Stimulated activated CD4-positive, alpha-beta T cell treated with anti-CD3 and anti-CD28 coated beads, Interleukin-1b, Interleukin-23, amount 100 ng/mL, for 4 hours (primary cell): ENCODE measurements at places on chromosomes 5 and 9.

DNA sequence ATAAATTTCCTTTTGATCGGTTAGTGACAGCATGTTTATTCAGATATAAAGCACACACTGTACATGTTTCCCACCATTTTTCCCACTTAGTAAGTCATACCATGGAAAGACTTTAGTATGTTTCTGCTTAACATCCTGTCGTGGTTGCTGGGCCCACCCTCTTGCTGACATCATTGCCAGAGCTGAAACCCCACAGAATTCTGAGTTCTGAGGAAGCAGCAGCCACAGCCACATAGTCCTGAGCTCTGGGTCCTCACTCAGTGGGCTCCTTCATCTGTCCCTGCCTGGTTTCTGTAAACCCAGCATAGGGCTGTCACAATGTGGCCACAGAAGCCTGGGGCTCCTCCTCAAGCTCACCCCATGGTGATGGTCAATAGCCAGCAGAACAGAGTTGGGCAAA lies 441.5 kb downstream of the ENC1 start:
- no peak for DNase-seq

DNA sequence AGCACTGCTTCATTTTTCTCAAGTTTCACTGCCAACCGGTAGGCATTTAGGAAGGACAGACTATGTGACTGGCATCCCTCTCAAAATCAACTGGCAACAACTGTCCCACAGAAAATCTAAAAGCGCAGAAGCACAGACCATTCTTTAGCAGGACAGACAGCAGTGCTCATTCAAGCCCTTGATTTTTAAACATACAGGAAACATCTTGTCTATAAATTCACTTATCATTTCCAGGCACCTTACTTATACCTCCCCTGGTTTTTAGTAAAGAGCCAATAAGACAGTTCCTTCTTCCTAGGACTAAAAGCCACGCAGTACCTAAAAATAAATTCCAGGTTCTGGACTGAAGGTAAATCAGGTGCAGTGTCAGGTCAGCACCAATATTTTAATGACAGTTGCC lies 343.2 kb upstream of the WWC1 start:
- no peak for DNase-seq

DNA sequence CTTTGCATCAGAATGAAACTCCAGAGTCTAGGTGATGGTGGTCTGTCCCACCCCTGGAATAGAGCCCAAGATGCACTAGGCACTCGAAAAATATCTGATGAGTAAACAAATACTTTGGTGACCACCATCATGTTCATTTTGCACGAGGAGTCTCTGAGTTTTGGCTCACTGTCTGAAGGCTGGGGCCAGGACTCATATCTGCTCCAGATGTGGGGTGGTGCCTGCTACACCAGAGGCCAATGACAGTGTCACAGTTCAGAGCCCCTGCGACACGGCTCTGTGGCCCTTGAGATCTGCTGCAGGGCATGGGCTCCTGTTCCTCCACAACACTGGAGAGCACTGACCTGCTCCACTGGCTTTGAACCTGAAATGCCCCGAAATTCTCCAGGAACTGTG lies 164.6 kb downstream of the ROR2 start:
- no peak for DNase-seq

DNA sequence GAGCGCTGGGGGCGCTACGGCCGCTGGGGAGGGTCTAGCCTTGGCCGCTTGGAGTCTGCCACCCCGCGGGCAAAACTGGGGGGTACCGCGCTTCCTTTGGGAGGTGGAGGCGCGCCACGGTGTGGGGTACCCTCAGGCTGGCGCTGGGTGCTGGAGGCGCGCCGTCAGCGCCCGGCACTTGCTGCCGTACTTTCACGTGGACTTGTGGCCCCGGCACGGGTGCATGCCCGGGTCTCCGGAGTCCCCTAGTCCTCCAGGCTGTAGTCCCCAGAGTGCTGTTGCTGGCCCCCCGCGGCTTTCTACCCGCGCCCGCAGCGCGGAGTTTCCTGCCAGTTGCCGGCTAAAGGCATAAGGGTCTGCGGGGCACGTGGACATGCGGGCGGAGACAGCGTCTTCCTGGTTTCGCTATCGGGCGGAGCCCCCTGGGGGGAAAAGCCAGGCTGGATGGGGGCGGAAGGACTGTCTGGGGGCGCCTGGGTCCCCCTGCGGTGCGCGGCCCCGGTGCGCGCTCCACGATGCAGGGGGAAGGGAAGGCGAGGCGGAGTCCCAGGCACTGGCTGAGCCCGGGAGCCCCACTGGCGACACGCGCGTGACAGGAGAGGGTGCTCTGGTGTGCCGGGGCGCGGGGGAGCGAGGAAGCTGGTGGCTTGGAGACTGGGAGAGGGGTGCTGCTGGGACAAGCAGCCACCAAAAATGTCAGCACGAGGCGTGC lies 666 bp downstream of the PPARGC1B start:
- peak; percentile 51 for DNase-seq

- no peak for DNase-seq
Observed at GRCh38 chr5:149229298-149229937, 42.2 kb upstream of the AFAP1L1 start.

DNA sequence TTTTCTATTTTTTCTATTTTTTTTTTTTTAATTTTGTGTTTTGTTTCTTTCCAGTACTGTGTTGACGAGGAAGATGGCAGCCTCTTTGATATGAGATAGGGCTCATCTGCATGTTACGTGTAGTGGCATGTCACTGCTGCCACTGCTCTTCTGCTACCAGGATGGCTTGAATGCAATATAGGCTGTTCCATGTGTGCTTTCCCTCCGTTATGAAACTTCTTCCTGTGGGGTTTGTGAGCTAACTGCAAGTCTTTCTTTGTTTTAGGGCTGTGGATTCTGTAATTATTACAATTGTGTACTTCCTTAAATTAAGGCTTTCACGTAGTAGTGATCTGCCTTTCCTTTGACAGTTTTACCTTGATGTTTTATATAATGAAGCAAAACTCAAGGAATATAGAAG lies 184.6 kb downstream of the KDM4C start:
- no peak for DNase-seq

- DNase-seq = no peak
Observed at GRCh38 chr9:110710420-110710819, 41.8 kb downstream of the MUSK start.

- no peak for DNase-seq
Observed at GRCh38 chr9:82299870-82300269, 311.3 kb downstream of the SPATA31D1 start.

GRCh38 chr5:14526493-14526892 lies 55.1 kb upstream of the OTULINL start:
- no peak for DNase-seq

- DNase-seq = no peak
Observed at GRCh38 chr9:136190237-136190601, 14.7 kb downstream of the LHX3 start.

DNA sequence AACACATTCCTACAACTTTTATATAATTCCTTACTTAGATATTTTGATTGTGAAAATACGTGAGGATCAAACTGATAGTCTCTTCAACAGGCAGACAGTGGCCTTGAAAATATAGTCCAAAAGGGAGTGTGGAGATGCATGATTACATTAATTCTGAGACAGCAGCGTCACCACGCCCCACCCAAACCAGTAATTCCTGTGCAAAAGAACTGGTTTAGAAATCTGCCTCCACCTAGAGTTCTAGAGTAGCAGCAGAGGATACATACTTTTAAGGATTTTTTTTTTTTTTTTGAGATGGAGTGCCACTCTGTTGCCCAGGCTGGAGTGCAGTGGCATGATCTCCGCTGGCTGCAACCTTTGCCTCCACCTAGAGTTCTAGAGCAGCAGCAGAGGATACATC lies 1.6 kb upstream of the TUT7 start:
- DNase-seq = no peak

DNA sequence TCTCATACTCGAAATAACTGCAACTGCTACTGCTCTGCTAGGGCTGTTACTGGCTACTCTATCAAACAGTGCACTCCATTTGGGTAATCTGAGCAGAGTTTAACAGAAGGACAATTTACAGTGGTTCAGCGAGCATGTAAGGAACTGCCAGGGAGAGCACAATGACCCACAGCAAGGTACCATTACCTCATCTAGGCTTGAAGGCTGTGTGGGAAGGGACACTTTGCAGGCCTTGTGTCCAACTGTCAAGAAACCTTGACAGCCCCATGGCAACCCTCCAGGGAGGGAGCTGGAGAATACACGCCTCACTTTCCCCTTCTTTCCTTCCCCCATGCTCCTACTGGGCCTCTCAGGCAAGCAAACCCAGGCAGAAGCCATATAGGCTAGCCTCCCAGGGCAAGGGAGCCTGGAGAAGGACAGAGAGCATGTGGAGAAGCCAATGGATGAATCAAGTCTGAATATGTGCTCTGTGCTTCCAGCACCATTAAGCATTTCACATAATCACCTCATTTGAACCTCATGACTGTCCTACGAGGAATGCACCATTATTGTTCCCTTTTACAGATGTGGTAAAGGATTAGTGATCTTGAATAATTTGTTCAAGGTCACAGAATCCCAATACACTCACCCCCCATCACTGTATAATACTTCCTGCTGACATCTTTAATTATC lies 49.9 kb upstream of the JAK2 start:
- DNase-seq = no peak

DNA sequence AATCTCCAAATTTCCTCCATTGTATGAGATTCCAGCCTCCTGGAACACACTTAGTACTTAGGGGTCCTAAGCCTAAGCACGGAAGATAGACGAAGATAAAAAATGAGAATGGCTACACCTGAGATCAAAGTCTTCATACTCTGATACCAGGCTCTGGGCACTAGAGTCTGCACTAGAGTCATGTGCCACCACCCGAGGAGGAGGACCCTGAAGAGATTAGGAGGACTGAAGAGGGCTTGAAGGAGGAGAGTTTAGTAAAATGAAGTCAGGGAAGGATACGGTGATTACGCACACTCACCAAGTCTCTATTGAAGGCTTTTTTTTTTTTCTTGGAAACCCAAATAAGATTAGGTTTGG lies 573 bp upstream of the SPATA24 start:
- DNase-seq = no peak

- DNase-seq = no peak
Observed at GRCh38 chr9:136470792-136471469, 11.9 kb downstream of the SEC16A start.

DNA sequence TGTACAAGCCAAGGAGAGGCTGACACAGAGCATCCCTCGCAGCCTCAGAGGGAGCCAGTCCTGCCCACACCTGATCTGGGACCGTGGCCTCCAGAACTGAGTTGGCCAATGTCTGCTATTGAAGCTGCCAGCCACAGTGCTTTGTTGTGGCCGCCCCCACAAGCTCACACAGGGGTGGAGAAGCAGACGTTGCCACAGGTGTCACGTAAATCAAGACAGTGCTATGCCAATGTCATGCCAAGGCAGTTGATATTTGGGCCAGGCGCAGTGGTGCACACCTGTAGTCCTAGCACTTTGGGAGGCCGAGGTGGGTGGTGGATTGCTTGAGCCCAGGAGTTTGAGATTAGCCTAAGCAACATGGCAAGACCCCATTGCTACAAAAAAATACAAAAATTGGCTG lies 17.3 kb upstream of the TERT start:
- DNase-seq = no peak

- DNase-seq = no peak
Observed at GRCh38 chr9:4548811-4549725, 58.8 kb downstream of the SLC1A1 start.

DNA sequence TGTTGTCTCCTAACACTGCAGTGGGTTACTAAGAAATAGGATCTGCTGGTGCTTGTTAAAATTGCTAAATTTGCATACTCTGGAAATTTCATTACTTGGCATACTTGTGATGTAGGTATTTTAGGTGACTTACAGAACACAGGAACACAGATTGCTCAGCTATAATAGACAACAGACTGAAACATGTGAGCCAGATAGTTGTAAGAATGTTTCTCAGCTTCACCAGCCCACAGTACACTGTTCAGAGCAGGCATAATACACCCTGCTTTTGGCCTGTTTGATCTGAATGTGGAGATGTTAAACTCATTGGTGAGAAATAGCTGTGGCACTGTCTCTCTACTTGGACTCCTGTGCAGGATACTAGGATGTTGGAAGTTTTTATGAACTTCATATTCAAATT lies 275.7 kb downstream of the CSNK1G3 start:
- no peak for DNase-seq

DNA sequence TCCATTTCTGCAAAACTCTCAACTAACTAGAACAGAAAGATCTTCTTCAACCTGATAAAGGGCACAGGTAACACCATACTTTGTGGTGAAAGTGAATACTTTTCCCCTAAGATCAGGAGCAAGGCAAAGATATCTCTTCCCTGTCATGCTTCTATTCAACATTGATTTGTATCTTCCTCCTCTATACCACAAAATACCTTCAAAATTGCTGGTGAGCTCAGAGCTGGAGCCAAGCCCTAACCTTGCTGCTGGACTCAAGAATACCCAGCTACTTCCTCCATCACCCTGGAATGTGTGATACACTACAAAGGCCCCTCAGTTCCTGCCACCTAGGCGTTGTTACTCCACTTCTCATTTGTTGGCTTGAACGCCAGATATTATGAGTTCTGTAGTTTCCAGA lies 499.0 kb downstream of the ACTL7B start:
- no peak for DNase-seq

GRCh38 chr9:76086539-76086938 lies 196.1 kb downstream of the PCSK5 start:
- no peak for DNase-seq

- DNase-seq = no peak
Observed at GRCh38 chr9:18394847-18395351, 79.1 kb upstream of the ADAMTSL1 start.

GRCh38 chr9:131529597-131530545 lies 1.2 kb downstream of the UCK1 start:
- DNase-seq = no peak

DNA sequence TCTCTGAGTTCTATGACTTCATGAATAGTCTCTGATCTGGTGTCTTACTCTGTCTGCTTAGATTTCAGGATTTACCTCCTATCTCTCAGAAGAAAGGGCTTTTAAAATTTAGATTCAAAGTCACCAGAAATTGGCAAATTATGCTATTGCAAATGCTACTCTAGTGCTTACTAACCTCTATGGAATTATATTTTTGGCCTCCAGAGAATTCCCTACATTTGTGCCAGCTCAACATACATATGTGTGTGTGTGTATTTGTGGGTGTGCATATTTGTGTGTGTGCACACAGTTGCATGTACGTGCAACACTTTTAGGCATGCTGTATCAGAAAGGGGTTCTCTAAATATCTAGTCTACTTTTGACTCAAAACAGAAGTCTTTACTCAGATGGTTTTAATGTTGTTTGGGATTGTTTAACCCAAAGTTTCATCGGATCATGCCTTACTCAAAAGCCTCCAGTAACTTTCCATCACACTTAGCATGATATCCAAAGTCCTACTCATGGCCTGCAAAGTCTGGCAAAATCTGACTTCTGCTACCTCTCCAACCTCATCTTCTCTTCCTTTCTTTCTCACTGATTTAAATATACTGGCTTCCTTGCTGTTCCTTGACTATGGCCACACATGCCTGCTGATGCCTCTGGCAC lies 147.6 kb upstream of the NR3C1 start:
- no peak for DNase-seq

GRCh38 chr9:115997923-115998322 lies 155.7 kb upstream of the PAPPA start:
- DNase-seq = no peak

GRCh38 chr5:143217065-143217803 lies 186.3 kb downstream of the NR3C1 start:
- DNase-seq = no peak
